ENCODE measurements at places on chromosomes 6 and 20.

GRCh38 chr20:47493963-47494293 lies 7.8 kb upstream of the NCOA3 start:
- DNase-seq: no peak

- no peak for DNase-seq
These were observed 43.7 kb downstream of the CDH22 start for GRCh38 chr20:46264391-46265266.

GRCh38 chr6:12012558-12013306 lies 620 bp downstream of the HIVEP1 start:
- peak; percentile 56 for DNase-seq

- no peak for DNase-seq
These were observed 112.2 kb upstream of the TNFAIP3 start for GRCh38 chr6:137754866-137755265.

- DNase-seq: no peak
These were observed 54.1 kb downstream of the TULP4 start for GRCh38 chr6:158366363-158366762.

DNA sequence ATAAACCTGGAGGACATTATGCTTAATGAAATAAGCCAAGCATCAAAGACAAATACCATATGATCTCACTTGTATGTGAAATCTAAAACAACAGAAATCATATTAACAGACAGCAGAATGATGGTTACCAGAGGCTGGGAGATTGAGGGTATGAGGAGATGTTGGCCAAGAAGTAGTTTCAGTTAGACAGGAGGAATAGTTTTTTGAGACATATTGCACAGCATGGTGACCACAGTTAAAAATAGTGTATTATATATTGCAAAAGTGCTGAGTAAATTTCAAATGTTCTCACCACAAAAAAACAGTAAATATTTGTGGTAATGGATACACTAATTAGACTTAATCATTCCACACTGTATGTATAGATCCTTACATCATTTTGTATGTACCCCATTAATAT lies 1.8 kb downstream of the GABRR1 start:
- no peak for DNase-seq

DNA sequence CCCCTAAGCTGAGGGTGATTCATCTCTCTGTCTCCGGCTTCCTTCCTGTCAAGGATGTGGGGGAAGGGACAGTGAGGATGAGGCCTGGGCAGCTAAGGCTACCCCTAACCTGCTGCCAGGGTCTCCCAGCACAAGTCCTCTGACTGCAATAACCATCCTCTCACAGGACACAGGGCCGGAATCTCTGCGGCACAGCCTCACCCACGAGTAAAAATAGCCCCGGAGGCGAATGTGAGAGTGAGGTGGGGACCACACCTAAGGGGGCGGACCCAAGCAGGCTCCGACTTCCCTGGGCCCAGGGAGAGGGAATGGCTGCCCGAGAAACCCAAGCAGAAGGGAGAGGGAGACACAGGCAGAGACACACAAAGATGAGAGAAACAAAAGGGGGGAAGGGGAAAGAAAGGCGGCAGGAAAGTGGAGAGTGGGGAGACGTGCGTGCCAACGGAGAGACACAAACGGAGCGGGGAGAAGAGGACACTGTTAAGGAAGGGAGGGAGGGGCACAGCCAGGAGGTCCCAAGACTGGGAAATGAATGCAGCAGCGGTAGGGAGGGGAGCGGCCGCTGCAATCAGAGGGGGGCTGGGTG lies 1.4 kb downstream of the CLIC1 start:
- DNase-seq: peak; percentile 54

DNA sequence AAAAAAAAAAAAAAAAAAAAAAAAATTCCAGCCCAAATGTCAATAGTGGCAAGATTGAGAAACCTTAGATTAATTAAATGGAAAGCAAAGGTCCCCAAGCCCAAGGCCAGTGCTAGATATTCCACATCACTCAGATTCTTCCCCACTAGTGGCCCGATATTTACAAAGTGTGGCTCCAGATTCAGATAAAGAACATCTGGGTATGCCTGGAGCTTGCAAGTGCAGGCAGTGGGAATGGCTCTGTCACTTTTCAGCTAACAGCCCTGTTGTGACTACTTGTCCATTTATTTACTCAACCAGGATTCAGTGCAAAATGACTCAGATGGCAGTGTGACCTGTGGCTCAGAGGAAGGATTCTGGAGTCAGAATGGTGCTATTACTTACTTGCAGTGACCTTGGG lies 8.2 kb upstream of the KCNB1 start:
- no peak for DNase-seq

DNA sequence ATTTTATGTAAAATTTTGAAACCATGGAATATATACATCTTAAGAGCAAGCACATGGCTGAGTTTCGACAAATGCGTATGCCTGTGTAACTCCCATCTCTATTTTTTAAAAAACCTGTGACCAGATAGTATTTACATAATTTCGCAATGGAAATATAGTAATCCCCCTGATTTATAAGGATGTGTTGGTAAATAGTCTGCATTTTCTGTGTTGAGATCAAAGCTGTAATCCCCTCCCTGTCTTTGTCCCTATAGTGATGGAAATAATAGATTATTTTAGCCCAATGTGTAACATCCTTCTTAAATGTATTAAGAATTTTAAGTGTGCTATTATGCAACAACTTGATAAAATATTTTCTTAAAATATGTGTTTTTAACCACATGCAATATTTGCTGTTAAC lies 267.3 kb downstream of the CDKAL1 start:
- no peak for DNase-seq

GRCh38 chr20:58306421-58307261 lies 2.9 kb upstream of the RAB22A start:
- peak; percentile 66 for DNase-seq

DNA sequence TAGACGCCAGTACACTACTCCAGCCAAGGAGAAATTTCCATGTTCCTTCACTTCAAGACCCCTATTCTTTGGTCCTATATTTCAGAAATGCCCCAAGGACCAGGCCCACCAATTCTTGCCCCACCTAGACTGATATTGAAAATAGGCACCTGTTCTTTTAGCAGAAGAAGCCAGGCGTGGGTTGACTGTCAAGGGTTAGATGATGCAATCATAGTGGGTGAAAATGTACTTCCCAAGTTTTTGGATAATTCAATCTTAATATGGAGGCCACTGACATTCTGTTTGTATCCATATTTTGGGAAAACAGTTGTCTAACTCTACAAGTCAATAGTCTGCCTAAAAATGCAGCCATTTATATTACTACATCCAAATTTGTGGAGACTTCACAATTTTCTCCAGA lies 21.0 kb upstream of the SNAP91 start:
- DNase-seq: no peak

DNA sequence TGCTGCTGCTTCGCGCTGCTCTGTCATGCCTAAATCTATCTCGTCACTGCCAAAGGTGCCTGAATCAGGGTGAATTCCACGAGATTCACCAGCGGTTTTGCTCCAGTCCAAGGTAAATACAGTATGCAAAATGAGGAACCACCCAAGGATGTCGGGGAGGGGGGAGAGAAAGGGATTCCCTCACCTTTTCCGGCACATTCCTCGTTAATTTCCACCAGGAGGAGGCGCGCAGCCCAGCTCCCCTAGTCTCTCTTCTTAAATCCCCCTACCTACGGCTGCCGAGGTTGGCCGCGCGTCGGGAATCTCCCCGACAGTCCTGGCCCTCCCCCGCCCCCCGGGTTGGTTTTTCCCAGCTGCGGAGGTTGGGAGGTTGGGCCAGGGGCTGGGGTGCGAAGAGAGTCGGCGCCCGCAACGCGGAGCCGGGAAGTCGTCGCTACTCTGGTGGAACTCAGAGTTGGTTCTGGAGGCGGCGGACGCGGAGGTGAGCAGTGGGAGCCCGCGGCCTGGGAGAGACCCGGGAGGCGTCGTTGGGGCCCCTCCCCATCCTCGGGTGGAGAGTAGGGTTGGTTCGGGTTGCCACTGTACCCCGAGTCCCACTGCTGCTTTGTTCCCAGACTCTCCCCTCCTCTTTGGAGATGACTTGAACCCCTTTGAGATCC lies at the start of gene TPBG:
TPBG (plus strand) TSS at position 390 of the 659 bp plus-strand sequence. CDS start 1,145 bp downstream, outside the sequence.
- no peak for DNase-seq

GRCh38 chr20:60046011-60046413 lies 87.8 kb downstream of the CDH26 start:
- no peak for DNase-seq

GRCh38 chr6:151390851-151391470 lies 398 bp downstream of the ZBTB2 start:
- peak; percentile 68 for DNase-seq
